ENCODE measurements at places on chromosomes 11 and 22.

DNA sequence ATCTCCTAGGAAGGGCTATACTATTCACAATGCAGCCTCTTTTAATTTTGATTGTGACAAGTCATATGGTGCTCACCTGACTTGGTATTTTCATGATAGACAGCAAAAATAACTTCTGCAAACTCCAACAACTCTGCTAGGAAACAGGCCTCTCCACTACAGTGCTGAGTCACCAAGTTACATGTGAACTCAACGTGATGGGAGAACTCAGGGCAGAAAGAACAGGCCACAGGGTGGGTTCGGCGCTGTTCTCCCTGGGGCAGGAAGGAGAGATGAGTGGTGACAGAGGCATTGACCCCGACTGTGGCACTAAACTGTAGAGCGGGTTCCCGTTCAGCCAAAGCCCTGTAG, 76.6 kb upstream of the UCP3 start:
- DNase-seq, result no peak

GRCh38 chr22:23225724-23226496, 45.6 kb downstream of the BCR start:
- DNase-seq, result no peak

DNA sequence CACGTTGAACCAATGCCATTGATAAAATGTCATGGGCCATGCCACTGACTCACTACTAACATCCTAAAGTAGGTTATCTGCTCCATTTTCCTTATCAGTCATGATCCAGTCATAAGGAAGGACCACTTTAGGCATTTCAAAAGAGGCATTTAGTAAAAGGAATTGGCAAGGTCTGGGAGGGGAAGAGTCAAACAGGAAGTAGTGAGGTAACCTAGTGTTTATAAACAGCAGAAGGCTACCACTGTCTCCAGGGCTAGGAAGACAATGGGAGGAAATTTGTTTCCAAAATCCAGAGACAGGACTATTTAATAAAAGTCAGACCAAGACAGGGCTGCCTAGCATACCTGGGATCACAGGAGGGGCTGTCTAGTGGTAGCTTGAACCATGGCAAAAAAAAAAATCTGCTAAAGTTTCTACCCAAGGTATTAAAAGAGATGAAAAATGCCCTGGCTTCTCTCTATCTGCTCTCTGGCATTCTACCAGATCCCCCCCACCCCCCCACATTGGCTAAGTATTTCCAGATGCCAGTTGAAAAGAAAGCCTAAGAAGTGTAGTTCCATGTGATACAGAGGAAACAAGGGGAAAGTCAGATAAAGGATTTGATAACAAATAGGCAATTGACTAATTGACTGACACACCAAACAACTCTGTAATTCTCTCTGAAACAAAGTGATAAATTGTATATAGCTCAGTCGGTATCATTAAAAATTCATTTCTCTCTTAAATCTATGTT, 50.4 kb upstream of the C11orf87 start:
- peak; percentile 55 for DNase-seq

GRCh38 chr11:77512092-77512491, 38.2 kb upstream of the PAK1 start:
- no peak for DNase-seq

DNA sequence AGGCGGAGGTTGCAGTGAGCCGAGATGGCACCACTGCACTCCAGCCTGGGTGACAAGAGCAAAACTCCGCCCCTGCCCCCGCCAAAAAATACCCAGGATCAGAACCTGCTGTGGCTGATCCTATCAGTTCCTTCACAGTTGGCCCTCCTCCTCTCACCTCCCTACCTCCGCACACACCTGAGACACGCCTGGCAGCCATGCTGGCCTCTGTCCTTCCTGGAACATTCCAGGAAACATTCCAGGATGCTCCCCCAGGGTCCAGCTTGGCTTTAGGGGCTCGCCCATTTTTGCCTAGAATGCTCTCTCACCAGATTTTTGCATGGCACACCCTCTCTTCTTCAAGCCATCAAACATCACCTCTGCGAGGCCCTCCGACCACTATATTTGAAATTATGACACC, 2.1 kb downstream of the RAPSN start:
- no peak for DNase-seq

DNA sequence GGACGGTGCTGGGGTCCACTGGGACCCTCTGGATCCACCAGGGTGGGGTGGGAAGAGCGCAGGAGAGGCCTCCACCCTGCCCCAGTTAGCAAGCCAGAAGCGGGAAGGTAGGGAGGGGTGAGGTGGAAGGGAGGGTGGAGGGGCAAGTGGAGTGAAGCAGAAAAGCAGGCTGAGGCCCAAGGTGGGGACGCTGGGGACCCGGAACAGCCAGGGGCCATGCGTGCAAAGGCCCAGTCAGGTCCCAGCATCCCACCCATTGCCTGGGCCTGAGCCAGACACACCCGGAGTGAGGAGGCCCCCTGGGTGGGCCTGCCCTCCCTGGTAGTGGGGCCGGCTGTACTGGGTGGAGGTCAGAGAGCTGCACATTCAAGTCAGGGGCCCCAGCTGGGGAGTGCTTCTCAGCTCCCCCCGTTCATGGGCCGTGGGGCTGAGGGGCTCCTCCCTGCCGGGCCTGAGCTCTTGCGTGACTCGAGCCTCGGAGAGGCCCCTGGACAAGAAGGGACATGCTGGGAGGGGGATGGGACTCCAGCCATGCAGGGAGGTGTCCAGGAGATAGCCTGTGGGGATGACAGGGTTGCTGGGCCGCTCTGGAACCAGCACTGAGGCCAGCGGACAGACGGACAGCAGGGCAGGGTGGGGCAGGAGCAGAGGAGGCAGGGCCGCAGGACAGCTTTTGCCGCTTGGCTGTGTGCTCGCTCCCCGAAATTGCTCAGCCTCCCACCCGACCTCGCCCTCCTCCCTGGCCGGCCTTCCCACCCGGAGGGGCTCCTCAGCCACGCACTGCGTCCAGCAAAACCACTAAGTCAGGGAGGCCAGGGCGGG, 7.7 kb downstream of the TNNT3 start:
- no peak for DNase-seq

DNA sequence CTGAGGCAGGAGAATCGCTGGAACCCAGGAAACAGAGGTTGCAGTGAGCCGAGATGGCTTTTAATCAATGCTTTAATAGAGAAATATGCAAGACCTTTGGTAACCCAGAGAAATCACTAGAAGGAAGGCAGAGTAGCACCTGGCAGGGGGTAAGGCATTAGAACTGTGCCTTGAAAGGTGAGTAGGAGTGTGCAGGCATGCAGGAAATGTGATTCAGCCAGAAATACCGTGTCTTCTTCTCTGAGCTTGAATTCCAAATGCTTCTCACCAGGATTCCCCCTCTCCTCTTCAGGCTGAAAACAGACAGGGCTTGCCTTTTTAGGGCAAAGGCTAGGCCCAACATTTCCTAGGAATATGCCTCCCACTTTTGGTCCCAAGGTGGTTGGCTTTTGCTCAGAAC, 51.0 kb downstream of the OR4D9 start:
- peak; percentile 68 for DNase-seq

- DNase-seq, result no peak
Measured at GRCh38 chr11:64063777-64064176, 28.0 kb downstream of the FLRT1 start.

DNA sequence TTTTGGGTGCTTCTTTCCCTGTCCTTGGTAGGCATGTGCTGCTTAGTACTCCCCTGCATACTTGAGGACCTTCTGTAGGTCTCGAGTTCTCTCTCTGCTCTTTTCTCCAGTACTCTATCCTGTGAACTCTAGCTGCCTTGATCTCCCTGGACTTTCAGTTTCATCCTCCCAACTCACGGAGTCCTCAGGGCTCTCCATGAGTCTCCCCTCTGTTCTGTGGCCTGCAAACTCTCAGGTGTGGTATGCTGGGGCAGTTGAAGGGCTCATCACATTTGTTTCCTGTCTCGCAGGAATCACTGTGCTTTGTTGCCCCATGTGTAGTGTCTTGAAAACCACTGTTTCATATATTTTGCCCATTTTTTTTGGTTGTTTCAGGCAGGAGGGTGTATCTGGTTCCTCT, 3.3 kb upstream of the PACS1 start:
- no peak for DNase-seq

GRCh38 chr11:8503910-8504364, 90.1 kb downstream of the STK33 start:
- DNase-seq, result no peak

DNA sequence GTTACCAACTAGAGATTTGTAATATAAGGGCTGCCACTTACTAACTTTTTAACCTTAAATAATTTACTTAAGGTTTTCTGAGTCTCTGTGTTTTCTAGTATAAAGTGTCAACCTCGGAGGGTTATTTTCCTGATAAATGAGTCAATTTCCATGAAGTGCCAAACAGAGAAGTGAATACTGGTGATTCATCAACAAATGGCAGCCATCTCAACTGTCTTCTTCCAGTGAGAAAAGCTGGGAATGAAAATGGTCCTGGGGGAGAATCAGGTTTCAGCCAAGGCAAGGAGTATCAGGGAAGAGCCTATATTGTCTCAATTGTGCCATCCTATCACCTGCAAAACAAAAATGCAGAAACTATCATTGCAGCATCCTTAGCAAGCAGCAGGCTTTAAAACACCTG, 129.1 kb downstream of the LUZP2 start:
- DNase-seq, result no peak

DNA sequence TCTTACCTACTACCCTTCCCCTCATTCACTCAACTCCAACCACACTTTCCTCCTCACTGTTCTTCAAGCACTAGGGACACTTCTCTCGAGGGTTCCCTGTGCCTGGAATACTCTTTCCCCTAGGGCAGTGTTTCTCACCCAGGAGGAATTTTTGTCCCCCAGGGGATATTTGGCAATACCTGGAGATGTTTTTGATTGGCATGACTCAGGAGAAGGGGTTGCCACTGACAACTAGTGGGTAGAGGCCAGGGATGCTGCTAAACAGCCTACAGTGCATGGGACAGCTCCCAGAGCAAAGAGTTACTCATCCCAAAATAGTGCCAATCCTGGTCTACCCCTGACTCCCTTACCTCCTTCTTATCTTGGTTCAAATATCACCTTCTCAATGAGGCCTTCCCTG, 40.0 kb downstream of the BTG4 start:
- no peak for DNase-seq

DNA sequence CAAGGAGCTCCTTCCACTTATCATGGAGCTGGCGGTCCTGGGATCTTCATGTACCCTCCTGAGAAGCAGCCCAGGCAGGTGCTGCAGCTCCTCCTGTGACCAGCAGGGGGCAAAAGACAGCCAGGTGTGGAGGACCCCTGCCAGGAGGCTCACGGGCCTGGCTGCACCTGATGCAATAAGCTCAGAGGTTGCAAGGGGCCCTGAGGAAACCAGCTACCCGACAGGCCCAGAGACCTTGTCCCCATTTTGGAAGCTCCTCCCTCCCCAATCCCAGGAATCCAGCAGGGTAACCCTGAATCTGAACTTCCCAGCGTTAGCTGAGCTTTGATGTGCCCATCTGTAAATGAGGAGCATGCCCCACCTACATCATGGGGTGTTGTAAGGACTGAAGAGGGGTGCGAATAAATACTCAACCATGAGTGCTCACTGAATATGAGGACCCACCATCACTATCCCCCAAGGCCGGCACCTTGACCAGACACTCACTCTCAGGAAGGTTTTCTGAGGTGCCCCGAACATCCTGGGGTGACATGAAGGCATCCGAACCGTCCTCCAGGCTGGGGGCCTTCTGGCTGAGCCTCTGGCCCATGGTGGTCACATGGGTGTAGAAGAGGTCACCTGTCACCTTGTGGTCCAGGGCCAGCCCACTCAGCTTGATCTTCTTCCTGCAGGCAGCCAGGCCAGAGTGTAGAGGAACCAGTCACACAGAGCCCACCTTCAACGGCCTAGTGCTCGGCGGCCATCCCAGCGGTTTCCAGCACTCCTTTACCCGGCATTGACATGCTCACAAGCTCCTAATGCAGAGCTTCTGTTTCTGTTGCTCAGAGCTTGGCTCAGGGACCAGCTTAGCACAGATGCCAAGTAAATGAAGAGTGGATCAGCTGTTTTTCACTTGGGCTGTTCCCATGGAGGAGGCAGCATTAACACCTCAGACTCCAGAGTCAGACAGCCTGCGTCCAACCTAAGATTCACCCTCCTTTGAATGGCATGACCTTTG, 21.7 kb downstream of the SLC43A1 start:
- DNase-seq, result peak; percentile 95

- DNase-seq, result peak; percentile 37
Measured at GRCh38 chr22:28120691-28121592, 201.9 kb upstream of the PITPNB start.

DNA sequence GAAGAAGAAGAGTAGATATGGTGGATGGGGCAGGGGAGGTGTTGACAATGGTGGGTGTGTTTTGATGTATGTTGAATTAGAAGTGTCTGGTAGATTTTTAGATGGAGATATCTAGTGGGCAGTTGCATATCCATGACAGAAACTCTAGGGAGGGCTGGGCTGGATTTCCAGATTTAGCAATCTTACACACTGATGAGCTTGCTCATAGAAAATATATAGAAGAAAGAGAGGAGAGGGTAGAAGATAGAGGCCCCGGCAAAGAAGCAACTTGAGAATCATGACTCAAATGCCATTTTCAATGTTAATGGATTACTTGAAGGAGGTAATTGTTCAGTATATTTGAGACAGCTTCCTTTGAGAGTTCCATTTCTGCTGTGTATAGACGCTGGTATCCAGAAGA, 8.2 kb downstream of the REXO2 start:
- DNase-seq, result no peak

DNA sequence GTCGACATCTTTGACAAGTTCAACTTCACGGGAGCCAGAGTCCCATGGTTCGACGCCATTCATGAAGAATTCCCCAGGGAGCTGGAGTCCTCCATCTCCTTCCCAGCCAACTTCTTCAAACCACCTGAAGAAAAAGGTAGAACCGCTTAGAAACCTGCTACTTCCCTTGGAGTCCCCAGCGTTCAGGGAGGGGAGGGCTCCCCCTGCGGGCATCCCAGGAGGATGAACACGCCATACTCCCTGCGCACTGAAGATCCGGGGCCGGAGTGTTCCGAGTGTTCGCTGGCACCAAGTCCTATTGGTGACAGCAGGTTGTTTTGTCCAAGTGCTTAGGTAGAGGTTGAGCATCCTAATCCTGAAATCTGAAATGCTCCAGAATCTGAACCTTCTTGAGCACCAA, 51.7 kb upstream of the PRODH start:
- peak; percentile 74 for DNase-seq

GRCh38 chr22:34950489-34950888, 115.5 kb upstream of the ISX start:
- DNase-seq, result peak; percentile 73

DNA sequence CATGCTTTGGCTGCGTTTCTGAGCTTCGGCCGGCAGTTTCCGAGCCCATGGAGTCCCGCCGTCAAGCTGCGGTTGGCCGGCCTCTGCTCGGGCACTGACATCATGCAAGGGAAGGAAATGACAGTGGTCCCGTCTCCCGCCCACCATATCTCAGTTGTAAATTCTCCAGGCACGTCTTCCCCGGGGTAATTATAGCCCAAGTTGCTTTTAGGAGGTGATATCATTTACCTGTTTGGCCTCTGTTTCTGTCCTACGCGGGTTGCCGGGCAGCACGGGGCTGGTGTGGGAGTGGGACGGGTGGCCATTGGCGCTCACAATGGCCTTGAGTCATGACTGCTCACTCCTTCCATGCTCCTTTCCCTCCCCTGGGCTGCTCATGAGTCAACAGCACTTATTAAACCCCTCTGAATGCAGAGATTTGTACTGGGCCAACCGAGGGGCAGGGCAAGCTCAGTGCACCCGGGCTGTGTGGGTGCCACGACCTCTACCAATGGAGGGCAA, 4.2 kb upstream of the ANO1 start:
- DNase-seq, result peak; percentile 42

GRCh38 chr11:46112961-46113607, 8.2 kb downstream of the PHF21A start:
- peak; percentile 86 for DNase-seq

Data from mesendoderm (in vitro differentiated cells).